ENCODE measurements at places on chromosomes 7 and 10. TPM values are rescaled to one million over a fixed set of nuclear protein-coding genes. Genes with fewer than 3 reads are reported as not detected.

DNA sequence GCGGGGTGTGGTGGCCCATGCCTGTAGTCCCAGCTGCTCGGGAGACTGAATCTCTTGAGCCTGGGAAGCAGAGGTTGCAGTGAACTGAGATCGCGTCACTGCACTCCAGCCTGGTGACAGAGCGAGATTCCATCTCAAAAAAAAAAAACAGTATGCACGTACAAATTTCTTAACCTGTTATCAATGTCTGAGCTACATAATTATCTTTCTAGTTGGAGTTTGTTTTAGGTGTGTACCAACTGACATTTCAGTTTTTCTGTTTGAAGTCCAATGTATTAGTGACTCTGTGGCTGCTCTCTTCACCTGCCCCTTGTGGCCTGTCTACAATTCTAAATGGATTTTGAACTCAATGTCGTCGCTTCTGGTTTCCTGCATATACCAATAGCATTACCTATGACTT, 40.3 kb downstream of the CD36 start:
- no peaks in the 10 kb centered on the region for H3K27me3 ChIP-seq
- peaks cover 8% of the 10 kb centered on the region for H3K4me1 ChIP-seq
- DNase-seq, result no peak
- no peak overlapping the region for H3K4me3 ChIP-seq
- no peak overlapping the region for H3K27ac ChIP-seq

GRCh38 chr7:70060298-70061068, 462.2 kb downstream of the AUTS2 start:
- peaks cover 38% of the 10 kb centered on the region for H3K4me1 ChIP-seq
- no peaks in the 10 kb centered on the region for H3K36me3 ChIP-seq
- DNase-seq, result no peak
- peak overlapping the region; percentile 50 for H3K27ac ChIP-seq
- no peak overlapping the region for H3K4me3 ChIP-seq
- no peaks in the 10 kb centered on the region for H3K27me3 ChIP-seq

GRCh38 chr7:47031786-47032535, 550.0 kb downstream of the TNS3 start:
- no peaks in the 10 kb centered on the region for H3K36me3 ChIP-seq
- H3K4me1 ChIP-seq, result peaks cover 32% of the 10 kb centered on the region
- no peaks in the 10 kb centered on the region for H3K27me3 ChIP-seq
- no peak overlapping the region for H3K4me3 ChIP-seq

- H3K27ac ChIP-seq, result peak overlapping the region; percentile 97
- no peaks in the 10 kb centered on the region for H3K36me3 ChIP-seq
Observed at GRCh38 chr7:28409716-28410627, 2.3 kb upstream of the CREB5 start.

DNA sequence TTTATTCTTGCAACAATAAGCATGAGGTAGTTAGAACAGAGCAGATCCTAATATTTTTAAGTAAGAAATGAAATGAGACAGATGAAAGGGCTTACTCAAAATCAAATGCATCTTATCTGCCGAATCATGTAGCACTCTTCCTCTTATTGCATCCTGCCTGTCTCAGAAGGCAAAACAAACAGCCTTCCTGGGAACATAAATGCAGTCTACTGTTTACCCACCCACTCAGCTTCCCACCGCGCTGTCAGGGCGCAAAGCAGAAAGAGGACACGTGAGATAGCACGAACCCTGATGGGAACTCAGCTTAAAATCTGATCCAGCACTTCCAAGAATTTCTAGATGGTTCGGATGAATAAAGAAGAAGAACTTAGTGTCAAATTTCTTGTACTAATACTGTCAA, 114.4 kb upstream of the CDK1 start:
- no peak for DNase-seq
- no peak overlapping the region for H3K4me3 ChIP-seq
- H3K27me3 ChIP-seq, result no peaks in the 10 kb centered on the region
- peaks cover 14% of the 10 kb centered on the region for H3K4me1 ChIP-seq
- H3K36me3 ChIP-seq, result peaks cover 15% of the 10 kb centered on the region

DNA sequence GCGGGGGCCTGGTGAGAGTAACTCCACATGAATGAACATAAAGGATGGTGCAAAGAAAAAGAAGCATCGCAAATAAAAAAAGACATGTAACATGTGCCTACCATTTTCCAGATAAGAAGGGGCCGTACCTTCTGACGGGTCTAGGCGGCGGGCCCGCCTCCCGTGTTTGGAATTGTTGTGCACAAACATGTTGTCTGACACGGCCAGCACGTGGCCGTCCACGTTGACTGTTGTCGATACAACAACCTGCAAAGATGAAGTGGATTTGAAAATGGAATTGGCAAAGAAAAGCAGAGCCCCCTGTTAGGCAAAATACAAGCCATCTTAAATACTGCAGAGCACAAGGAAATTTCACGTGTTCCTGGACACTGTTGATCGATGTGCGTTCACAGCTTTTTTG, 90.7 kb downstream of the EBF3 start:
- no peak overlapping the region for H3K4me3 ChIP-seq
- H3K36me3 ChIP-seq, result no peaks in the 10 kb centered on the region
- H3K27ac ChIP-seq, result no peak overlapping the region
- DNase-seq, result no peak
- H3K4me1 ChIP-seq, result peaks cover 8% of the 10 kb centered on the region

- no peaks in the 10 kb centered on the region for H3K36me3 ChIP-seq
- H3K27me3 ChIP-seq, result no peaks in the 10 kb centered on the region
- H3K4me3 ChIP-seq, result no peak overlapping the region
- peaks cover 4% of the 10 kb centered on the region for H3K4me1 ChIP-seq
- H3K27ac ChIP-seq, result no peak overlapping the region
Observed at GRCh38 chr10:36441557-36441956, 683.8 kb upstream of the ANKRD30A start.

GRCh38 chr7:29565634-29565981, 2.0 kb downstream of the PRR15 start:
- peak overlapping the region; percentile 81 for H3K4me3 ChIP-seq
- H3K27ac ChIP-seq, result no peak overlapping the region
- H3K27me3 ChIP-seq, result peaks cover 29% of the 10 kb centered on the region
- H3K4me1 ChIP-seq, result peaks cover 18% of the 10 kb centered on the region
- DNase-seq, result no peak

DNA sequence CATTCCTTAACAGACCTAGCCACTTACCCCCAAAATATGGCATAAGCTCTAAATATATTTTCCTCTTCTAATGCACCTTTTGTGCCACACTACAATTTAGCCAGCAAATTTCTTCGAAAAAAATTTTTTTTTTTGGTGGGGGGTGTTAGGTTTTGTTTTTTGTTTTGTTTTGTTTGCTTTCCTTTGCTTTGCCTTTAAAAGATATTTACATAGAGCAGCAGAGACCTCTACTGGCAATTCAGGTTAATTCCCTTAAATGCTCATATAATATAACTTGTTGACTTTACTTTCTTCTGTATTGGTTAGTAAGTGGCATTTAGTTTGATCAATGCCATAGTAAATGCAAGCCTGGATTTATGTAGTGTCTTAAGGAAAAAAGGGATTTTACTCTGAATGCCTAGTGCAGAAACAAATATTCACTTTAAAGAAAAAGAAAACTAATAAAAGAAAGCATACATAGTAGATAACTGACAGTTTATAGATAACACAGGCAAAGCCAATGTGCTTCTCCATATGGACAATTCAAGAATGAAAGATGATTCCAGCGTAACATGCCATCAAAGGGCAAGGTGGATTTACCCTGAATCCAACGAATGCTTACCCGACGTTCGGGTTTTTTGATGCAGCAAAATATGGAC, 1250.6 kb downstream of the GATA3 start:
- peaks cover 39% of the 10 kb centered on the region for H3K27me3 ChIP-seq
- H3K4me3 ChIP-seq, result no peak overlapping the region
- H3K4me1 ChIP-seq, result peaks cover 5% of the 10 kb centered on the region
- H3K36me3 ChIP-seq, result no peaks in the 10 kb centered on the region

DNA sequence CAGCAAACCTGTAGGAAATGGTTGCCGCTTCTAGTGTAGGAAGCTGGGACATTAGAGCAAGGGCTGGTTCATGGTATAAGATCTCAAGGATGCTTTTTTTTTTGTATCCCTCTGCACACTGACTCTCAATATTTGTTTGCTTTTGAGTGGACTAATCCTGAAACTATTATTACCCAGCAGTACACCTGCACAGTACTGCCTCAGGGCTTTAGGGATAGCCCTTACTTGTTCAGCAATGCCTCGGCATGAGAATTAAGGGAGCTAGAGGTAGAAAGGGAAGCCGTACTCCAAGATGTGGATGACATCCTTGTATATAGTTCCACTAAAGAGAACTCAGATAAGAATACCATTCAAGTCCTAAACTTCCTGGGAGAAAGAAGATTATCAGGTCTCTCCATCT, 70.5 kb downstream of the COPG2 start:
- H3K27ac ChIP-seq, result no peak overlapping the region
- peaks cover 53% of the 10 kb centered on the region for H3K36me3 ChIP-seq
- no peaks in the 10 kb centered on the region for H3K27me3 ChIP-seq
- no peaks in the 10 kb centered on the region for H3K4me1 ChIP-seq

- no peaks in the 10 kb centered on the region for H3K36me3 ChIP-seq
- H3K4me1 ChIP-seq, result peaks cover 51% of the 10 kb centered on the region
- peak overlapping the region; percentile 79 for H3K4me3 ChIP-seq
- H3K27me3 ChIP-seq, result peaks cover 2% of the 10 kb centered on the region
- no peak for DNase-seq
- H3K27ac ChIP-seq, result peak overlapping the region; percentile 91
Observed at GRCh38 chr7:73833251-73833919, 2.6 kb downstream of the CLDN4 start.

GRCh38 chr10:100163704-100164621, 21.9 kb downstream of the ERLIN1 start:
- H3K27me3 ChIP-seq, result no peaks in the 10 kb centered on the region
- DNase-seq, result no peak
- H3K36me3 ChIP-seq, result peaks cover 28% of the 10 kb centered on the region
- H3K4me3 ChIP-seq, result no peak overlapping the region
- H3K27ac ChIP-seq, result no peak overlapping the region

GRCh38 chr7:157442456-157442855, 105.7 kb downstream of the DNAJB6 start:
- H3K4me3 ChIP-seq, result no peak overlapping the region
- H3K4me1 ChIP-seq, result no peaks in the 10 kb centered on the region
- DNase-seq, result no peak
- H3K27ac ChIP-seq, result no peak overlapping the region
- H3K36me3 ChIP-seq, result no peaks in the 10 kb centered on the region
- no peaks in the 10 kb centered on the region for H3K27me3 ChIP-seq

GRCh38 chr10:85619832-85620231, 746.8 kb downstream of the GRID1 start:
- peaks cover 10% of the 10 kb centered on the region for H3K27me3 ChIP-seq
- H3K27ac ChIP-seq, result no peak overlapping the region
- peaks cover 2% of the 10 kb centered on the region for H3K4me1 ChIP-seq

GRCh38 chr7:114689406-114689805, 232.5 kb upstream of the MDFIC start:
- no peak overlapping the region for H3K4me3 ChIP-seq
- H3K27ac ChIP-seq, result no peak overlapping the region
- no peaks in the 10 kb centered on the region for H3K36me3 ChIP-seq
- peaks cover 12% of the 10 kb centered on the region for H3K4me1 ChIP-seq
- no peaks in the 10 kb centered on the region for H3K27me3 ChIP-seq

DNA sequence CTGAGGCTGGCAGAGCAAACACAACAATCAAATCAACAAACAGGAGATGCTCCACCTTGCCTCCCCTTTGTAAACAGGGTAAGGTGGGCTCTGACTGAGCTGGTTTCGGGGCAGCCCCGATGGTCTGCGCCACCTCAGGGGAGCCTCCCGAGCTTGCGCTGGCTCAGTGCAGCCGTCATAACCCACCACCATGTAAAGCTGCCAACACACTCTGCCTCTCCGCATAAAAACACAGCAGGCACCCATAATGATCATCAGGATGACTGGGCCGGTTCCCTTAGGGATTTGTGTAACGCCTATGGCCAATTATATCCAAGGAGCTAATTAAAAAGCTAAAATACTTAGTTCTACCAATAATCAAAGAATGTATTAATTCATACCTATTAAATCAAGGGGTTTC, 124.5 kb downstream of the PRPF18 start:
- no peak overlapping the region for H3K4me3 ChIP-seq
- peaks cover 53% of the 10 kb centered on the region for H3K4me1 ChIP-seq
- no peaks in the 10 kb centered on the region for H3K36me3 ChIP-seq
- DNase-seq, result no peak
- H3K27ac ChIP-seq, result no peak overlapping the region

- no peaks in the 10 kb centered on the region for H3K36me3 ChIP-seq
- H3K4me3 ChIP-seq, result no peak overlapping the region
- no peaks in the 10 kb centered on the region for H3K27me3 ChIP-seq
- no peak overlapping the region for H3K27ac ChIP-seq
- H3K4me1 ChIP-seq, result no peaks in the 10 kb centered on the region
Observed at GRCh38 chr10:2469802-2470201, 597.5 kb upstream of the PFKP start.

- peaks cover 1% of the 10 kb centered on the region for H3K27me3 ChIP-seq
- DNase-seq, result no peak
- H3K27ac ChIP-seq, result no peak overlapping the region
- peaks cover 58% of the 10 kb centered on the region for H3K4me1 ChIP-seq
Observed at GRCh38 chr10:108901781-108902618, 1021.3 kb downstream of the XPNPEP1 start.

The ADARB2 gene
- 0.32 TPM for total RNA-seq

The ASZ1 gene
- not detected for total RNA-seq
